ENCODE measurements at places on chromosomes 7 and 10.

- no peak for DNase-seq
Measured at GRCh38 chr10:104589871-104590270, 51.2 kb upstream of the SORCS3 start.

DNA sequence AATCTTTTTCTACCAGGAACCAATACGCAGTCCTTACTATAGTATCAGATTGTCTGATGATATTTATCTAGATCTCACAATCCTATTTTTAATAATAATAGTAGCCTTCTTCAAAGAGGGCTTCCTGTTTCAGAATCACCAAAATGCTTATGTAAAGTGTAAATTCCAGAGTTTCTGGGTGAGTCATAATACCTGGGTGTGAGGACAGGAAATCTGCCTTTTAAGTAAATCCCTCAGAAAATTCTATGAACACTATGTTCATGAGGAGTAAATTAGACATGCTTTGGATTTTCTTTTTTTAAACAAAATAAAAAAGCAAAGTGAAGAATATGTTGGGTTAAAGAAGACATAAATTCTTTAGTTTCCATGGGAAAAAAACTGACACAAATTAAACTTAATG, 20.5 kb downstream of the DKK1 start:
- no peak for DNase-seq

GRCh38 chr7:26292768-26293560, 1.3 kb downstream of the SNX10 start:
- no peak for DNase-seq

DNA sequence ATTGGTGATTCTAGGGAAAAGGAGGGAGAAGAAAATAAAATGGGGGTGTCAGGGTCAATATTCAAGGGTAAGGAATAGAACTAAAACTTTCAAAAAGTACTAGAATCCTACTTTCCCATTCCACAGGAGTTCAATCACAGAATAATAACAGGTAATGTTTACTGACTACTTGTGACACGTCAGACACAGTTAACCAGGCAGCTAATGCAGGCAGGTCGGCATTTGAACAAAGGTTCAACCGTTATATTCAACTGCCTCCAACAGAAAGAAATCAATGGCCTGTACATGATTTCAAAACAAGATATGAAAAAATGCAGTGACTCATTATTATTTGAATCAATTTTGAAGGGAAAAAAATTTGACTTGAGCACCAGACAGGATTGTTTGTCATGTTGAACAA, 3.1 kb downstream of the ASB15 start:
- no peak for DNase-seq

DNA sequence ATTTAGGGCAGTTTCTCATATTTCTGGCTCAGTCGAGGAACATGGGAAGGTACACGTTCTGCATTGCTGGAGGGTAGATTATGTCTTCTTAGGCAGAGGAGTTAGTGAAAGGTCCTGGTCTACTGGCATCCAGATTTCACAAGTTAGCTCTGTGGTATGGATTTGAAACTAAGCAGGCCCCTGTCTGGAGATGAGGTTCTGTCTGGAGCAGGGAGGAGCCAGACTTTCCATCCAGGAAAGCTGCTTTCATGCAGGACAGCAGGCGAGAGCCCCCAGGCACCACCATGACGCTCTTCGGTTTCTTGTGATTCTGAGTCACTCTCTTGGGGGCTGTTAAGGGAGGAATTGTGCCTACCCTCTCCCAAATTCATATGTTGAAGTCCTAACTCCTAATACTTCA, 184.3 kb downstream of the KIAA1217 start:
- no peak for DNase-seq

DNA sequence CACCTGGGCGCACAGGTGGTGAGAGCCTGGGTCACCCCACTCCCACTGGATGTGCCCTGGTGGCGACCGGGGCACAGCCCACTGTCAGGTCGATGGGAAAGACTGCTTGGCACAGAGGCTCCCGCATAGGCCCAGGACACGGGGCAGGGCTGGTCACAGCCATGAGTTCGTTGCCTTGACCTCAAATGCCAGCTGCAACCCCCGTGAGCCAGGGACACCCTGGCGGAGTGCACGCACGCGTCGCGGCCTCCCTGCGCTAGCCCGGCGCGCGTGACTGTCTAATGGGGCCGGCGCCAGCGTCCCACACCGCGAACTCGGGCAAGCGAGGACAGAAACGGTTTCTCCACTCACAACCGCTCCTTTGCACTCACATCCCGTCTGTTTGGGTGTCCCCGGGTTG, 267.4 kb downstream of the USP6NL start:
- no peak for DNase-seq

DNA sequence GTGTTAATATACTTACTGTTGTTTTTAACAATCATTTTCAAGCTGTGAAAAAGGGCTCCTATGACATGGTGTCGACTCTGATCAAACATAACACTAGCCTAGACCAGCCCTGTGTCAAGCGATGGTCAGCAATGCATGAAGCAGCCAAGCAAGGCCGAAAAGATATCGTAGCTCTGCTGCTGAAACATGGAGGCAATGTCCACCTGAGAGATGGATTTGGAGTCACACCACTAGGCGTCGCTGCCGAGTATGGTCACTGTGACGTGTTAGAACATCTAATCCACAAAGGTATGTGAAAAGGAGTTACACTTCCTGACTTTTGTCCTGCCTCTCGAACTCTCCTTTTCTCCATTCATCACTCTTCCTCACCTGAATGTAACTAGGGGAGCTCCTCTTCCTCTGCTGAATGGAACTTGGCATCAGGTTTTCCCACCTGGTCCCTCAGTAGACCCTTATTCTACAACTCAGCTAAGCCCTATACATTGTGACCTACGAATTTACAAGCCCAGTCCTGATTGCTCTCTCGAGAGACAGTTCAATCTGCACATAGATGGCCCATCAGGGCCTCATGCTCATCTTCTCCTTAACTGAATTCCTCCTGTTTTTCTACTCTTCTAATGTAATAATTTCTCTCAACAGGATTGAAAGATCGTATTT, 23.0 kb downstream of the ASB15 start:
- DNase-seq, result peak; percentile 48

- DNase-seq, result no peak
Measured at GRCh38 chr7:137978464-137979237, 23.2 kb downstream of the CREB3L2 start.

- no peak for DNase-seq
Measured at GRCh38 chr7:142519079-142520078, 229.9 kb upstream of the PRSS1 start.
